A172 (cell line): ENCODE measurements at places on chromosomes 3 and 15. TPM values are rescaled to one million over a fixed set of nuclear protein-coding genes. Genes with fewer than 3 reads are reported as not detected.
A peak's percentile ranks its signal among the peaks of the same experiment; 100 is the strongest.

The PPM1M gene
- 15.6 and 19.5 TPM in 2 replicates for total RNA-seq

DNA sequence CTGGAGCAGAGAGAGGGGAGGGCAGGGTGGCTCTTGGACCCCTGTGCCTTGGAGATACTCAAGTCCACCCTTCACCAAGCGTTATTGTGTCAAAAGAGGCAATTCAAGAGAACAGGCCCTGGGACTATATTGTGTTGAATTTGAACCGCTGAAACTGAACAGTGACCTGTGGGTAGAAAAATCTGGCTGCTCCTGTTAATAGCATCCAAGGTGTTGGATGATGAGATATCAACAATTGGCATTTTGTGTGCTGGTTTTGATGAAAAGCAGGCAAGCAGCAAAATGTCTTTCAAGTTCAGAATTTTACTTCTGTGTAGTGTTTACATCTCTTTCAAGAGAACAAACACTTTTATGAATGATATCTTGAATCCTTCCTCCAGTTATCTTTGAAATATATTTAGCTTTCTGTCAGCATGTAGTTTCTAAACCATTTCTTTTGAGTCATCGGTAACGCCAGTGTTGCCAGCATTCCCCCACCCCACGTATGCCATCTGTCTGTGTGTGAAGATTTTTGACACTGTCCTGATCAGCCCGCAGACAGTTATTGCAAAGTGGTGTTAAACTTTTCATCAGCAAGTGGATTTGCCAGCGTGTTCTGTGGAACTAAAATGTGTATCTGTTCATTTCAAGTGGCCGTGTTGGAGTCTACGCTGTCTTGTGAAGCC, 34.8 kb downstream of the PDHB start:
- DNase-seq: no peak

GRCh38 chr3:189288348-189289235, 116.8 kb downstream of the TPRG1 start:
- DNase-seq: no peak

GRCh38 chr3:71530903-71531530, 52.5 kb downstream of the FOXP1 start:
- no peak for DNase-seq

DNA sequence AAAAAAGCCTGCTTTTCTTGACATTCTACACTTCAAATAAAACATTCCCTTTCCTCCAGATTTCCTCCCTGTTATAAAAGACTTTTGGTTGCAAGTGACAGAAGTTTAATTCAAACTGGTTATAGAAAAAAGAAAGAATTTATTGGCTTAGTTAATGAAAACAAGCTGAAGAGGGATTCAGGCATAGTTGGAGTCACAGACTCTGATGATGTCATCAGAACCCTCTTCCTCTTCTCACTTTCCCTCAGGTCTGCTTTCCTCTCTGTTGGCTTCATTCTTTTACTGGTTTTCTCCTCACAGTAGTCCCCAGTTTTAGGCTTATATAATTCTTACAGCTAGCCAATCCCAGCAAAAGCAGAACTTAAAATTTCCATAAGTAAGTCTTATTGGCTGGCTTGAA, 32.0 kb upstream of the MBNL1 start:
- DNase-seq: peak; percentile 23

- DNase-seq: peak; percentile 82
These were observed at the start of gene SLC25A38 for GRCh38 chr3:39383045-39383880. Gene SLC25A38 (plus strand): TSS chr3:39383370. CDS start chr3:39383725, 355 bp downstream.

The ZBBX gene
- total RNA-seq: 0.67 and 3.1 TPM in 2 replicates

DNA sequence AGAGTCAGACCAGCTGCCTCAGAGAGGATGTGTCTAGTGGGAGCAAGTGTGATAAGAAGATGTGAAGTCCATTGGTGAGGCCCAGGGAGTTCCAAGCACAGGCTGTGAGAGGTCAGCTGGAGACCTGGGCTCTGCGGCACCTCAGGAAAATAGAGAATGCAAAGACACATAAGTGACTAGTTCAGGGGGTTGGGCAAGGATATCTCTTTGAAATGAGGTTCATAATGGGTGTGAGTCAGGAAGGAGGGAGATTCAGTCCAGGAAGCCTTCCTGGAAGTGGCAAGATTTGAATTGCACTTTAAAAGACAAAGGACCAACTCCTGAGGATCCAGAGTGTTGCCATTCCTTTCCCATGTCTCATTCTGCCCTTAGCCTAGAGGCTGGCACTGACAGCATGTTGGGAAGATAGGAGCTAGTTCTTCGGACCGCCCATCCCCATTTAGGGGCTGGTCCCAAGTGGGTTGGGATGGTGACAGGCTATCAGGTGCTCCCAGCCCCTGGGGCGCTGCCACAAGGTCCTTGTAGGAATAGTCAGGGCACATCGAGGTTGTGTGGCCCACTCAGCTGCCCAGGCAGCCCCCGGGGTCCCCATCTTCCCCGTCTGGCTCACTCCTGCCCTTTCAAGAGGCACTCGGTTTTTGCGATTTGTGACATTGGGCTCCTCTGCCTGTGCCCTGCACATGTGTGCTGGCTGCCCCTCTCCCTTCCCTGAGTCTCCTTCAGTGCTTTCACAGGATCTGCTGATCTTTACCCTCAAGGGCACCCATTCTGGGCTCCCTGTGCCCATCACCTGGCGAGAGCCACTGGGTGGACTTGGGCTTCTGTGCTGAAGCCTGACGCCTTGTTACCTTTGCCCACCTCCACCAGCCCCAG, 23.7 kb downstream of the ESYT3 start:
- DNase-seq: peak; percentile 35

GRCh38 chr3:128372281-128372680, 94.4 kb downstream of the DNAJB8 start:
- no peak for DNase-seq

DNA sequence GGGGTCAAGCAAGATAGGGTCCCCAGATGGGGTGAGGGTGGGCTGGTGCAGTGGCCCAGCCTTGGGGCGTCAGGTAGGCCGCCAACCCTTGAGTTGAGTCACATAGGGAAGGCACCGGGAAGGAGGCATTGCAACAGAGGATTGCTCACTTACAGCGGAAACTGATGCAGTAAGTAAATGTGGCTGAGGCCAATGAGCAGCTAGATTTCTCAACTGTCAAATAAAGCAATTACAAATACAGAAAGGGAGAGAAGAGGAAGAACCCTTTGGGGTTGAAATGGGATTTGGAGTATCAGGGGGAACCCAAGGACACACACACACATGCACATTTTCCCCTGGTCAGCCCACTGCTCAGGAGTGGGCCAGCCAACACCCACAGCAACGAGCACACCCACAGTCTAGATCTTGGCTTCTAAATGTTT, 44.0 kb downstream of the CHSY1 start:
- no peak for DNase-seq

The PLA2G4E gene
- total RNA-seq: not detected in 2 replicates

The ACAN gene
- not detected in 2 replicates for total RNA-seq

DNA sequence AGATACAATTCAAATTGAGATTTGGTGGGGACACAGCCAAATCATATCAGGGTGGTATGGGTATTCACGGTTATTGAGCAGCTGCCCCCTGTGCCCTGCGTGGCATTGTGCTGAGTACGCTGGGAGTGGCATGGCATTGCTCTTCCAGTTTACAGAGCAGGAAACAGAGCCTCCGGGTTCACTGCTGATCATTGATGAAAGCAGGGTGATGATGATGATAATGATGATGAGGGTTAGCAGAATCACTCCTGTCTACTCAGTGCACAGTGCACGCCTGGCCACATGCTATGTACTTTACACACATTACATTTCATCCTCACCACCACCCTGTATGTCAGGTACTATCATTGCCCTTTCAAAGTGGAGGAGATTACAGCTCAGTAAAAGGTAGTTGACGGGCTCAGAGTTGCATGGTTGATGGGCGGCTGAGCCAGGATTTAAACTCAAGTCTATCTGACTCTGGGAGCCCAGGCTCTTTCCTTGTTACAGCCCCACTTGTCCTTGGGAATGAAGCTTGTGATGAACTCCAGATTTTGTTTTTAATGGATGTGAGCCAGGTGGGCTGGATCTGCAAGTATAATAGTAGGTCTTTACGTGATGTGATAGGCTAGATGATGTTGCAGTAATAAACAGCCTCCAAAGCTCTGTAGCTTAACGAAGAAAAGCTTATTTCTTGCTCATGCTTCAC, 87.6 kb upstream of the MYZAP start:
- no peak for DNase-seq

GRCh38 chr3:14125193-14126016, 553 bp downstream of the TMEM43 start:
- DNase-seq: peak; percentile 94

GRCh38 chr15:52406601-52407000, 111.0 kb upstream of the MYO5C start:
- no peak for DNase-seq

- DNase-seq: peak; percentile 96
These were observed 8.1 kb downstream of the CAV3 start for GRCh38 chr3:8741581-8742261.

DNA sequence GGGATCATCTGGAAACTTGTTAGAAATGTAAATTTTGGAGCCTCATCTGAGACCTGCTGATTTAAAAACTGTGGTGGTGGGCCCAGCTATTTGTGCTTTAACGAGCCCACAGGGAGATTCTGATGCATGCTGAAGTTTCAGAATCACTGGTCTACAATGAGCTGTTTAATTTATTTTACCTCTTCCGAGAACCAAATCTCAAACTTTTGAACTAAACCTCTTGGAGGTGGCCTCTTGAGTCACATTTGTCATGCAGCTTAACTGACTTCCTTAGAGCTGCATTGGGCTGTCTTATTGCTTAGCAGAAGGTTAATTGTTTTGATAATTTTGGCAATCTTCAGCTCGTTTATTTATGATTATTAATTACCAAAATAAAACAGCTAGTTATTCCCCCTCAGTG, 112.1 kb upstream of the NPHP3 start:
- no peak for DNase-seq

DNA sequence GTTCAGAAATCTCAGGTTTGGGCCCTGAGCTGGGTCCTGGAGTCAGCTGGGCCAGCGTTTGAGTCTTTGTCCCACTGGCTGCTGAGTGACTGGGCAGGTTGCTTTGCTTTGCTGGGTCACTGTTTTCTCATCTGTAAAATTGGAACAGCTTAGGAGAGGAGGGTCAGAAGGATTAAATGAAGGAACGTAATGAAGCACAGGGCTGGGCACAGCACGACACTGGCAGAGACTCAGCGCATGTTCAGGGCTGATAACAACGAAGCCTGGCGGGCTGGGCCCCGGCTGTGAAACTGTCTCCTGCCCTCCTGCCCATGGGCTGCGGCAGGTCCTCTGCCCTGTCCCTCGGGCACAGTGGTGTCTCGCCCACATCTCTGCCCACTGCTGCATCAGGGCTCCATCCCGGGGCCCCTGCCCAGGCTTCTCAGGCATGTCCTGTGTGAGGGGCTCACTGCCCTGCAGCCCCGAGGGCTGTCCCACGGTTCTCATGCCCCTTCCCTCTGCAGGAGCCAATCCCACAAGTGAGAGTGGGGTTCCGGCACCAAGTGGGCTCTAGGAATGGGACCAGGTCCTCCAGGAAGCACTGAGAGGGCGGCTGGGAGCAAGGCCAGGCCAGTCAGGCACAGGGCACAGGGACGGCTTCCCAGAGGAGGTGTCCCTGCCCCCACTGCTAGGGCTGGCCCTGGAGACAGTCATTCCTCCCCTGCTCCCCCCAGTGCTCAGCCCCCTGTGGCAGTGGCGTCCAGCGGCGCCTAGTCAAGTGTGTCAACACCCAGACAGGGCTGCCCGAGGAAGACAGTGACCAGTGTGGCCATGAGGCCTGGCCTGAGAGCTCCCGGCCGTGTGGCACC, 88.0 kb downstream of the TBC1D2B start:
- DNase-seq: no peak

The CFAP100 gene
- not detected in 2 replicates for total RNA-seq

The ALS2CL gene
- total RNA-seq: 5.4 and 5.6 TPM in 2 replicates

The CACNA2D2 gene
- 0.22 and 0.26 TPM in 2 replicates for total RNA-seq

- DNase-seq: no peak
These were observed 39.0 kb downstream of the MECOM start for GRCh38 chr3:169624533-169624972.

DNA sequence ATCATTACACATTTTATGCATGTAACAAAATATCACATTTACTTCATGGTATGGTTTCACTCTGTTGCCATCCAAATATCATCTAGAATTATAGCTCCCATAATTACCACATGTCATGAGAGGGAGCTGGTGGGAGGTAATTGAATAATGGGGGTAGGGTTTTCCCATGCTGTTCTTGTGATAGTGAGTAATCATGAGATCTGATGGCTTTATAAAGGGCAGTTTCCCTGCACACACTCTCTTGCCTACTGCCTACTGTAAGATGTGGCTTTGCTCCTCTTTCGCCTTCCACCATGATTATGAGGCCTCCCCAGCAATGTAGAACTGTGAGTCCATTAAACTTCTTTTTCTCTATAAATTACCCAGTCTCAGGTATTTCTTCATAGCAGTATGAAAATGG, 123.4 kb downstream of the SATB1 start:
- no peak for DNase-seq

The MORC1 gene
- total RNA-seq: not detected in 2 replicates

The KCNAB1 gene
- 0.26 and 1.6 TPM in 2 replicates for total RNA-seq

The RTP3 gene
- not detected in 2 replicates for total RNA-seq

DNA sequence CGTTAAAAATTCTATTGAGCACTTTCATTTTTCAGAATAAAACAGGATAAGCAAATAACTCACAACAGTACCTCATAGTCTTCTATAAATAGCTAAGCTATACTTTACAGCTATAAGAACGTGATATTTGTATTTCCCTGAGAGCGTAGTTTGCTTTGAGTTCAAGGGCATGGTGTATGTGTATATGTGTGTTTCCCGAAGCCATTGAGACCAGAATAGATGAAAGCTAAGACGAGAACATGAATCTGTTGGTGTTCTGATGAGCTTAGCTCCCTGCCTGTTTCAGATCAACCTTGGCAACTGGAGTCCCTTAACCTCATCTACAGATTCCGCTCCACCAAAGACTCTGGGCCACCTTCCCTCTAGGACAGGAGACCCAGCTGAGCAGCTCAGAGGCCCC, 59.5 kb upstream of the MCF2L2 start:
- no peak for DNase-seq

The CAMK1 gene
- 78.3 and 82.6 TPM in 2 replicates for total RNA-seq

DNA sequence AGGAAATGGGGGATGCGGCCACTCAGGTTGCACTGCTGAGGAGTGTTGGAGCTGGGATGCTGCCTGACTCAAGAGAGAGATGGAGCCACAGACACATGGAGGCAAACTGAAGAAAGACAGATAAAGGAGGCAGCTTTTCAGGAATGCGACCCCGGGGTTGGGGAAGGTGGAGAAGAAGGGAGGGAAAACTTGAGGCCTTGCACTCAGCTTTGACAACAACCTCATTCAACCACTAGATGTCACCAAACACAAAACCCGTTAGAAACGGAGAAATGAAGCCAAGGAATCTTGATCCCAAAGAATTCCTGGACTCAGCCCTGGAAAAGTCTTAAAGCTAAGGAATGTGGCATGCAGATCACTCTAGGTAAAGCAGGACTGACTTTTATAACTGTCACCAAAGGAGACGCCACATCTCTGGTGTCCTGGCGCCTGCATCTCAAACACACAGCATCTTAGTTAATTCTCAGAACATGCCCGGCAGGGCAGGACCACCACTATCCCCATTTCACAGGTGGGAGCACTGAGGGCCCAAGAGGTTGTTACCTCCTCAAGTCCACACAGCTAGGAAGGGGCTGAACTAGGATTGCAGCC, 59.6 kb upstream of the LMCD1 start:
- DNase-seq: peak; percentile 77
